ENCODE measurements at places on chromosomes 1 and 21. TPM values are rescaled to one million over a fixed set of nuclear protein-coding genes. Genes with fewer than 3 reads are reported as not detected.

OR6N1 gene
- total RNA-seq, result not detected

TACSTD2 gene
- total RNA-seq, result 0.71 TPM

TNN gene
- total RNA-seq, result 0.63 TPM

GRCh38 chr21:42467140-42467983, 28.7 kb downstream of the RSPH1 start:
- H3K27ac ChIP-seq, result no peak overlapping the region
- no peak for DNase-seq
- H3K27me3 ChIP-seq, result no peaks in the 10 kb centered on the region
- no peaks in the 10 kb centered on the region for H3K4me1 ChIP-seq
- H3K36me3 ChIP-seq, result no peaks in the 10 kb centered on the region

GRCh38 chr1:64514197-64514765, 44.4 kb downstream of the CACHD1 start:
- H3K36me3 ChIP-seq, result no peaks in the 10 kb centered on the region
- DNase-seq, result no peak
- H3K27me3 ChIP-seq, result no peaks in the 10 kb centered on the region
- peak overlapping the region; percentile 29 for H3K27ac ChIP-seq

DNA sequence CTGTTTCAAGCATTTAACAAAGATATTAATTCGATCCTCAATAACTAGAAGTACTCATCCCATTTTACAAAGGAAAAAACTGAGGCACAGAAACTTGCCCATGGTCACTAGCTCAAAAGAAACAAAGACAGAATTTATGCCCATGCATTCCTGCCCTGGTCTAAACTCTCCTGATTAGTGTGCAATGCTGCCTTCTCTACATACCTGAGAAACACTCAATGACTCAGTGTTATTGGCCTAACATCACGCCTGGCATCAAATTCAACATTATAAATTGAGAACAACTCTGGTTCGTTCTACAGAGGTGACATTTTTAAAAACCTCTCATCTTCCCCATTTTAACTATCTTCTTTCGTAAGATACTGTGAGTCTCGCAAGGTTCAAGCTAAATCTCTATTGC, 5.2 kb downstream of the APP start:
- H3K36me3 ChIP-seq, result no peaks in the 10 kb centered on the region
- H3K27me3 ChIP-seq, result no peaks in the 10 kb centered on the region
- H3K4me3 ChIP-seq, result no peak overlapping the region
- no peak overlapping the region for H3K27ac ChIP-seq
- DNase-seq, result no peak
- no peaks in the 10 kb centered on the region for H3K4me1 ChIP-seq

DNA sequence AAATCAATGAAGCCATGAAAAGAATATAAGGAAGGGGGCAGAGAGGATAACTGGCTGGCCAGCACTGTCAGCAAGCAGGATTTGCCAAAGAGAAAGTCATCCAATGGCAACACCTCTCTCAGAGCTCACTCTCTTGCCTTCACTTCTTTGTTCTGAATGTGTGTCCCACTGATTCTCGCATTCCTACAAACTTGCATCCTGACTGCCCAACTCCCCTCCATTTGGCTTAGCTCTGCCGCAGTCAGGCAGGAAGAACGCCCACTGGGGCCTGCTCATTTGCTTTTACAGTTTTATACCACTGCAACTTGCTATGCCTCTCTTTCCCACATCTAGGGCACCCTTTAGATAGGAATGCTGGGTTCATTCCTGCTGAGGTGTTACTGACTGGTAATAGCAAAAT, 364.2 kb upstream of the ST6GALNAC5 start:
- no peaks in the 10 kb centered on the region for H3K27me3 ChIP-seq
- peaks cover 7% of the 10 kb centered on the region for H3K4me1 ChIP-seq
- H3K4me3 ChIP-seq, result no peak overlapping the region
- no peaks in the 10 kb centered on the region for H3K36me3 ChIP-seq
- DNase-seq, result no peak

DNA sequence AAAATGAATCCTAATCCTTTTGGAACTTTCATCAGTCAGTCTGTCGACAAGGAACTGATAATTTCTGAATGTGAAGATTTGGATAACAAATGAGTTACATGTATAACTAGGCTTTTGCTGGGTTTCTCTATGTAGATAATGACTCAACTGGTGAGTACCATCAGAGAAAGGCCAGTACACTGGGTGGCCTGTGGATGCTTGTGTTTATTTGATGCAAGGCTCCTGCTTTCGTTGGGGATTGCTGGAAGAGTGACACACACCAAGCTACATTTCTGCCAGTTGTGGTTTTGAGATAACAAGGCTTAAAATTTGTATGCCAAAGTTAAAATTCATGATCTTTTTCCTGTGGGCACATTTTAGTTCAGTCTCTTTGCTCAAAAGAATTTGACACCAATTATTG, 115.7 kb upstream of the UBE2U start:
- peaks cover 2% of the 10 kb centered on the region for H3K4me1 ChIP-seq
- no peak overlapping the region for H3K4me3 ChIP-seq
- no peaks in the 10 kb centered on the region for H3K36me3 ChIP-seq
- DNase-seq, result no peak

DNA sequence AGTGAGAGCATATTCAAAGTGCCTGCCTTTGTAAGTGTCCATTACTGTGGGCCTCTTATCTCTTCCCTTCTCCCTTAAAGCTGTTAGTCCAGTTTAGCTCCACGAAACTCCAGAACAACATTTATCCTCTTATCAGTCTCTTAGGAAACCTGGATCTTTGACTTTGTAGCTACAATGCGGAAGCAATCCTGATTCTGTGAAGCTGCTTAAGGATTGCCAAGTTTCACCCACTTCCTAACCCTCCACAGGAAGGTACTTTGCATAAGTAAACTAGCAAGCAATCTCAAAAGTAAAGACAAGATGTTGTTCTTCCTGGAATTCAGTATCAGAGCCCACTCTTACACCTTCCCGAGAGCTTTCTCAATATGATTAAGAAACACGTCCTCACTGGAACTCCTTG, 164.9 kb upstream of the USP25 start:
- no peak for DNase-seq
- H3K36me3 ChIP-seq, result no peaks in the 10 kb centered on the region
- H3K27ac ChIP-seq, result no peak overlapping the region
- no peaks in the 10 kb centered on the region for H3K4me1 ChIP-seq
- no peaks in the 10 kb centered on the region for H3K27me3 ChIP-seq
- H3K4me3 ChIP-seq, result no peak overlapping the region

DNA sequence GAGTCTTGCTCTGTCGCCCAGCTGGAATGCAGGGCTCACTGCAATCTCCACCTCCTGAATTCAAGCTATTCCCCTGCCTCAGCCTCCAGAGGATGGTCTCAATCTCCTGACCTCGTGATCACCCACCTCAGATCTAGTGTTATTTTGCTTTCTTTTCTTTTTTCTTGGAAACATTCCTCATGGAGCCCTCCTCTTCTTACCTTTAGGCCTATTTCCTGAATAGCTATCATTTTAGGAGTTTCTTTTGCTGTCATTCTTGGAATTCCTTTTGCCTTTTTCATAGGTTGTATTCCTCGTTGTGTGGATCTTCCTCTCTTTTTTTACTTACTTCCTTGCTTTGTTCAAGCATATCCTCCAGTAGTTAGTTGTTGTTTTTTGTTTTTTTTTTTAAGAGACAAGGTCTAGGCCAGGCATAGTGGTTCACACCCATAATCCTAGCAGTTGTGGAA, 173.8 kb downstream of the RASAL2 start:
- no peak for DNase-seq
- no peak overlapping the region for H3K4me3 ChIP-seq
- no peaks in the 10 kb centered on the region for H3K27me3 ChIP-seq
- H3K27ac ChIP-seq, result no peak overlapping the region

- peaks cover 29% of the 10 kb centered on the region for H3K4me1 ChIP-seq
- H3K27ac ChIP-seq, result no peak overlapping the region
- no peak overlapping the region for H3K4me3 ChIP-seq
- H3K27me3 ChIP-seq, result no peaks in the 10 kb centered on the region
- no peak for DNase-seq
Measured at GRCh38 chr1:85319491-85319890, 43.1 kb upstream of the BCL10 start.
